Glutamatergic neuron (in vitro differentiated cells): ENCODE measurements at places on chromosomes 6 and 20. TPM values are rescaled to one million over a fixed set of nuclear protein-coding genes. Genes with fewer than 3 reads are reported as not detected.

The C6orf15 gene
- not detected for total RNA-seq

The OR11A1 gene
- not detected for total RNA-seq

The MLN gene
- total RNA-seq: not detected

The HIVEP2 gene
- total RNA-seq: 2.6 TPM

The CLVS2 gene
- 18.6 TPM for total RNA-seq

The ANKRD66 gene
- not detected for total RNA-seq

The BRD2 gene
- 213 TPM for total RNA-seq

The COL21A1 gene
- 0.69 TPM for total RNA-seq

The LY6G5B gene
- 43.1 TPM for total RNA-seq

The AGER gene
- 13.2 TPM for total RNA-seq

The MAK gene
- not detected for total RNA-seq

The C20orf141 gene
- not detected for total RNA-seq

The F13A1 gene
- not detected for total RNA-seq
